ENCODE measurements at places on chromosomes 13 and 19.

DNA sequence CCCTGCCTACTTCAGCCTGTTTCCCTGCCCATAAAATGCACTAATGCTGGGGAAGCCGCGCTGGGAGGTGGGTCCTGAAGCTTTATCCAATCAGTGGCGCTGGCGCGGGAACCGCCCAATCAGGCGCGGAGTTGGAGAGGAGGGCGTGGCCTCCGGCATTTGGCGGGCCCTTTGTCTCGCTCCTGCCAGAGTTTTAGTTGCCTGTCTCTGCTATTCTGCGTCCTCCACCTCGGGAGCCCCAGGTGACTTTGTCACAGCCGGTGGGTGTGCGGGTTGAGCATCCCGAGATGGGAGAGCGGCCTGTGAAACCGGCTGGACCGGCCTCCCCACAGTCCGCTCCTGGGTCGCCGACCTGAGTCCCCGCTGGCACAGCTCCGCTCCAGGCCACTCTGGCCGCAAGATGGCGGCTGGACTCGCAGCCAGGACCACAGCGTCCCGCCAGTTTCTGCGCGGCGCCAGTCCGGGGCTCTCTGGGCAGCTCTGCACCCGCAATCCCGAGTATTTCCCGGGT is 30.7 kb upstream of the ZNF429 start:
- H3K36me3 ChIP-seq: no peaks in the 10 kb centered on the region
- H3K27me3 ChIP-seq: no peaks in the 10 kb centered on the region
- H3K4me1 ChIP-seq: no peaks in the 10 kb centered on the region

GRCh38 chr13:113420232-113420631 is 33.1 kb downstream of the ADPRHL1 start:
- no peak overlapping the region for H3K27ac ChIP-seq
- no peaks in the 10 kb centered on the region for H3K4me1 ChIP-seq
- no peaks in the 10 kb centered on the region for H3K36me3 ChIP-seq

DNA sequence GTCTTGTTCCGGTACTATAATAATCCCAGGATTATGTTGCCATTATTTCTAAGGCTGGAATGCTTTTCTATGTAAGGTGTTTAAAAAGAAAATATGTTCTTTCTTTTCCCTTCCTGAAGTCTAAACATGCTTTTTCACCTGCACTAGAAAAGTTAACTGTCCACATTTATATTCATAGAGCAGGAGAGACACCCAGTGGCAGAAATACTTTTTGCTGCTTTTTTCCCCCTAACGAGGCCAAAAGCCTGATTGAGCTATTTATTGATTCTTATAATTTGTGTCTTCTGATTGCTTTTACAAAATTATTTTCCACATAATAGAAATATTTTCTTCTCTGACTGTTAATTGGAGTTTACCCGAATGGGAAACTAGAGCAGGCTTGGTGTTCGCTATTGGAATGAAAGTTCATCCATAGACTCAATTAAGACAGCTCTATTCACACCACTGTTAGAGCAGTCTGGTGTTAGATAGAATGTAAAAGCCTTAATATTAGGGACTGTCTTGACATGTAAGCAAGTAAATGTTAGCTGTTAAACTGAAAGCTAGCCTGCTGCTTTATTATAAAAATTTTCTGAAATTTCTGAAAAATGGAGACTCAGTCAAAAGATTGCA is 15.8 kb downstream of the GPR180 start:
- no peak overlapping the region for H3K27ac ChIP-seq
- peaks cover 18% of the 10 kb centered on the region for H3K36me3 ChIP-seq
- H3K4me1 ChIP-seq: no peaks in the 10 kb centered on the region

GRCh38 chr13:97000295-97000925 is 6.1 kb upstream of the OXGR1 start:
- peak; percentile 45 for DNase-seq
- no peaks in the 10 kb centered on the region for H3K36me3 ChIP-seq
- H3K4me1 ChIP-seq: peaks cover 20% of the 10 kb centered on the region
- peaks cover 3% of the 10 kb centered on the region for H3K27me3 ChIP-seq
- no peak overlapping the region for H3K27ac ChIP-seq

DNA sequence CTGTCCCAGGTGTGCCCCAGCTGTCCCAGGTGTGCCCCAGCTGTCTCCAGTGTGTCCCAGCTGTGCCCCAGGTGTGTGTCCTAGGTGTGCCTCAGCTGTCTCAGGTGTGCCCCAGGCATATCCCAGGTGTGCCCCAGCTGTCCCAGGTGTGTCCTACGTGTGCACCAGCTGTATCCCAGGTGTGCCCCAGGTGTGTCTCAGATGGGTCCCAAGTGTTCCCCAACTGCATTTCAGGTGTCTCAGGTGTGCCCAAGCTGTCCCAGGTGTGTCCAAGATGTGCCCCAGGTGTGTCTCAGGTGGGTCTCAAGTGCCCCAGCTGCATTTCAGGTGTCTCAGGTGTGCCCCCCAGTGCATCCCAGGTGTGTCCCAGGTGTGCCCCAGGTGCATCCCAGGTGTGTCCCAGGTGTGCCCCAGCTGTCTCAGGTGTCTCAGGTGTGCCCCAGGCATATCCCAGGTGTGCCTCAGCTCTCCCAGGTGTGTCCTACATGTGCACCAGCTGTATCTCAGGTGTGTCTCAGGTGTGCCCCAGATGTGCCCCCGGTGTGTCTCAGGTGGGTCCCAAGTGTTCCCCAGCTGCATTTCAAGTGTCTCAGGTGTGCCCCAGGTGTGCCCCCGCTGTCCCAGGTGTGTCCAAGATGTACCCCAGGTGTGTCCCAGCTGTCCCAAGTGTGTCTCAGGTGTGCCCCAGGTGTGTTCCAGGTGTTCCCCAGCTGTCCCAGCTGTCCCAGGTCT is 1.3 kb upstream of the GRK1 start:
- no peaks in the 10 kb centered on the region for H3K4me1 ChIP-seq
- H3K36me3 ChIP-seq: no peaks in the 10 kb centered on the region
- no peak overlapping the region for H3K4me3 ChIP-seq
- no peak overlapping the region for H3K27ac ChIP-seq

DNA sequence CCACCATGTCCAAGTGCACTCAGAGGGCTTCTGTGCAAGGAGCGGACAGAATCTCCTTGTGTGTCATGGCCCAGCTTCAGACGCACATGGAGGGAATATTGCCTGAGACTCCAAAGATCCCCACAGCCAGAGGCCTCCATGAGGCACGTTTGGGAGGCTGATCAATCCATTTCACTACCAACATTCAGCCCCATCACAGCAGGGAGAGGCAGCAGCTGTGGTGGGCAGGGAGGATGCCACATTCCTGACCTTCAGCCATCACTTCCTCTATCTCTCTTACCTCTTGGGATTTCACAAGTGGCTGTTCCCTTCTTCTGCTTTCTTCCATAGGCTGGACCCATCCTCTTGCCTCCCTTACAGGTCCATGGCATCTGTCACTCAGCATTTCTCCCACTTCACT is 82.4 kb upstream of the MBNL2 start:
- no peak overlapping the region for H3K27ac ChIP-seq
- H3K27me3 ChIP-seq: no peaks in the 10 kb centered on the region
- DNase-seq: no peak
- H3K4me1 ChIP-seq: peaks cover 12% of the 10 kb centered on the region
- no peaks in the 10 kb centered on the region for H3K36me3 ChIP-seq
- H3K4me3 ChIP-seq: no peak overlapping the region

DNA sequence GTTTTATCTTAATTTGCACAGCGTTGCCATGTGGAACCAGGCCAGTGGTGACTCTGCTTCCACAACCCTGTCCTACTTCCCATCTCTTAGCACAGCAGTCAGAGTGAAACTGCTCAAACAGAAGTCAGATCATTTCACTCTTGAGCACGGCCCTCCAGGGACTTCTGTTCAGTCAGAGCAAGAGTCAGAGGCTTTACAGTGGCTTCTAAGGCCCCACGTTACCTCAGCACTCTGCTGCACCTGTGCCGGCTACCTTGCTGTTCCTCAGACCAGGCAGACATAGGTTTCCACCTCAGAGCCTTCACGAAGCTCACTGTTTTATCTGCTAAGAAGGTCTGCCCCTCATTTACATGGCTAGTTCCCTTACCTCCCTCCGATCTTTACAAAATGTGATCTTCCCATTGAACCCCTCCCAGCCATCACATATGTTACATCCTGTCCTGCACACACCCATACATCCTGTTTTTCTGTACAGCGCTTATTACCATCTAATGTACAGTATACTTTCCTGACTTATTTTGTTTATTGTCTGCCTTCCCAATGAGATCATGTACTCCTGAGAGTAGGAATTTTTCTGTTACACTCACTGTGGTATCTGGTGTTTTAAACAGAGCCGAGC is 41.6 kb downstream of the TM9SF2 start:
- no peak for DNase-seq
- H3K4me1 ChIP-seq: no peaks in the 10 kb centered on the region
- no peak overlapping the region for H3K4me3 ChIP-seq

GRCh38 chr13:30051531-30052060 is 201.2 kb upstream of the UBL3 start:
- no peak overlapping the region for H3K27ac ChIP-seq
- peaks cover 3% of the 10 kb centered on the region for H3K4me1 ChIP-seq
- DNase-seq: no peak
- no peaks in the 10 kb centered on the region for H3K27me3 ChIP-seq
- no peaks in the 10 kb centered on the region for H3K36me3 ChIP-seq

DNA sequence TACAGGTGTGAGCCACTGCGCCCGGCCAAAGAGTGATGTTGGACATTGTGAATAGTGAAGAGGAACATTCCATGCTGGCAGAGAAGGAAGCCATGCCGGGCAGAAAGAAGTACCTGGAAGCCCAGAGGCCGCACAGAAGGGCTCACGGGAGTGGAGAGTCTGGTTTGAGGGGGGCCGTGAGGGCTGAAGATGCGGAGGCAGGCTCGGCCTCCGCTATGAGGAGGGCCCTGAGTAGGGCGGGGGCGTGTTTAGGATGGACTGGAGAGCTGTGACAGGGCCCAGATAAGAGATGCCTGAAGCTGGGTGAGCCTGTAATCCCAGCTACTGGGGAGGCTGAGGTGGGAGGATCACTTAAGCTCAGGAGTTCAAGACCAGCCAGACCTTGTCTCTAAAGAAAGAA is 1.6 kb downstream of the JOSD2 start:
- H3K4me1 ChIP-seq: peaks cover 4% of the 10 kb centered on the region
- no peaks in the 10 kb centered on the region for H3K27me3 ChIP-seq
- no peaks in the 10 kb centered on the region for H3K36me3 ChIP-seq
- H3K4me3 ChIP-seq: no peak overlapping the region

- no peaks in the 10 kb centered on the region for H3K4me1 ChIP-seq
- no peak overlapping the region for H3K4me3 ChIP-seq
- no peak for DNase-seq
Measured at GRCh38 chr13:65872448-65872847, 1357.7 kb downstream of the PCDH9 start.

DNA sequence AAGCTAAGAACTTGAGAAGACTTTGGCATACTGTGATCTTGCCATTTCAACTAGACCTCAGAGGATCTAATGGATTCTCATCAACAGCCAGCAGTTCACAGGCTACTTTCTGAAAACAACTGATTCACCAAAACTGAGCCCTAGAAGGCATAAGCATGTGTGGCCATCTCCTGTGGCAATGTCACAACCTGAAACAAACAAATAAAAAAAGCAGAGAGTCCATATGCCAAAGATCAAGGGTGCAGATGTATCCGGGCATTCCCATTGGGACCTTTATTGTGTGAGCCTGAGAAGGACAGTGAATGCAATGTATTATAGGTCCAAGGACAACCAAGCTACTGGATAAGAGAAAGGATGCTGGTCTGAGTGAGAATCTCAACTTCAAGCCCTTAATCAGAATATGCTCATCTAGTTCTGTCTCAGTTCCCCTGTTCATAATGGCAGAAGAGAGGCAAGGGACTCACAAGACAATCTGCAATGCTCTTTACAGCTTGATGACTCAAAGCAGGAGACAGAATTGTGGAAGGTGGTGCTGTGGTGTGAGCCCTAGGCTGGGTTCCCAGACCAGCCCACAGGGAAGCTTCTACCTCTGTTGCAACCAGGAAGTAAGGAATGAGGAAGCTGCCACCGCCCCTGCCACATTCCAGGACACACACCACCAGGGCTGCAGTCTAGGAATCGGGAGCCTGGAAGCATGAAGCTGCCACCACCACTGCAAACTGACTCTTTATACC is 133.7 kb downstream of the RAP2A start:
- H3K4me1 ChIP-seq: no peaks in the 10 kb centered on the region
- no peaks in the 10 kb centered on the region for H3K36me3 ChIP-seq
- no peak overlapping the region for H3K27ac ChIP-seq
- H3K27me3 ChIP-seq: no peaks in the 10 kb centered on the region
- peak; percentile 8 for DNase-seq

DNA sequence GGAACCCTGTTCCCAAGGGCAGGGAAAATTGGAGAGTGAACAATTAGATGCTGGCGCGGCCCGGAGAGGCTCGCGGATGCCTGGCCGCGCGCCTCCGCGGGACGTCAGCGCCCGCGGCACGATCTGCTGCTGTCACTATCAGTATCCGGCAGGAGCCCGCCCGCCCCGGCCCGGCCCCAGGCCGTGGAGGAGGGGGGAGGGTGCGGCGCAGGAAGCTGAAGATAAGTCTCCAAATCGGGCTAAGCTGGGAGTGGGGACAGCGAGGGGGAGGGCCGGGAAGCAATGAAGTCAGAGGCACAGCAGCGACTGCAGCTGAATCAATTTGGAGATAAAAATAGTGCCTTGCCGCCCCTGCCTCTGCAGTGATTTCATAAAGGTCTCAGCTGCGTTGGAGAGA is 441.5 kb upstream of the KLF12 start:
- H3K4me1 ChIP-seq: peaks cover 4% of the 10 kb centered on the region
- DNase-seq: peak; percentile 49
- H3K4me3 ChIP-seq: peak overlapping the region; percentile 66
- H3K36me3 ChIP-seq: no peaks in the 10 kb centered on the region

DNA sequence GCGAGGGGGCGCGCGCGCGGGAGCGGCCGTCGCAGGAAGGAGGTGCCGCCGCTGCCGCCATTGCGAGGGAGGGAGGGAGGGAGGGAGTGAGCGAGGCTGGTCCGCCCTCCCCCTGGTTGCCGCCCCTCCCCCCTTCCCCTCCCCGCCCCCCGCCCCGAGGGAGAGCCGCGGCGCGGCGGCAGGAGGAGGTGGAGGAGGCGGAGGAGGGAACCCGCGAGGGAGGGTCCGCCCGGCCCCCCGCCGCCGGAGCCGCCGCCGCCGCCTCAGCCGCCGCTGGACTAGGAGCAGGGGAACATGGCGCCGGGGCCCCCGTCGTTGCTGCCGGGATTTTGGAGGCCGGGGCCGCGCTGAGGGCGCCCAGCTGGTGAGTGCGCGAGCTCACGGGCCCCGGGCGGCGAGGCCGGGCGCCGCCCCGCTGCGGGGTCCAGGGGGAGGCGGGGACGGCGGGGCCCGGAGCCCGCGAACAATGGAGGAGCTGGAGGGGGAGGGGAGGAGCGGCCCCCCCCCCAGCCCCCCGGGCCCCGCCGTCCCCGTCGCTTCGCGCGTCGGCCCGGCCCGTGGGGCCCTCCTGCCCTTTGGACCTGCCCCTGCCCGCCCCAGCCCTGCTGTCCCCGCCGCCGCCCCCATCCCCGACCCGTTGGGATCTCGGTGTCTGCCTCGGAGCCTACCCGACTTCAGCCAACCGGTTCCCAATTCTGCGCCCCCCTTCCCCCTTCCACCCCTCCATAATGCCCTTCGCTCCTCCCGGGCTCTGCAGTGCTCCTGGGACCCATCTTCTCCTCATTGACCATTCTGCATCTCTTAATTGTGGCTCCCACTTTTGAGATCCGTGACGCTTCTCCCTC is at the start of gene ARHGAP35:
Gene ARHGAP35, plus strand, starts transcription at position 152 of the 845 bp plus-strand sequence. CDS start 57,679 bp downstream, outside the sequence.
- H3K27ac ChIP-seq: peak within 1 kb of the TSS; percentile 93
- H3K36me3 ChIP-seq: no peaks in the 10 kb centered on the region
- H3K4me1 ChIP-seq: peaks cover 42% of the 10 kb centered on the region
- peak within 1 kb of the TSS; percentile 73 for H3K4me3 ChIP-seq
